ENCODE measurements at places on chromosomes 11 and 22.

- no peak for ATAC-seq
Observed at GRCh38 chr11:24082860-24083259, 414.0 kb upstream of the LUZP2 start.

DNA sequence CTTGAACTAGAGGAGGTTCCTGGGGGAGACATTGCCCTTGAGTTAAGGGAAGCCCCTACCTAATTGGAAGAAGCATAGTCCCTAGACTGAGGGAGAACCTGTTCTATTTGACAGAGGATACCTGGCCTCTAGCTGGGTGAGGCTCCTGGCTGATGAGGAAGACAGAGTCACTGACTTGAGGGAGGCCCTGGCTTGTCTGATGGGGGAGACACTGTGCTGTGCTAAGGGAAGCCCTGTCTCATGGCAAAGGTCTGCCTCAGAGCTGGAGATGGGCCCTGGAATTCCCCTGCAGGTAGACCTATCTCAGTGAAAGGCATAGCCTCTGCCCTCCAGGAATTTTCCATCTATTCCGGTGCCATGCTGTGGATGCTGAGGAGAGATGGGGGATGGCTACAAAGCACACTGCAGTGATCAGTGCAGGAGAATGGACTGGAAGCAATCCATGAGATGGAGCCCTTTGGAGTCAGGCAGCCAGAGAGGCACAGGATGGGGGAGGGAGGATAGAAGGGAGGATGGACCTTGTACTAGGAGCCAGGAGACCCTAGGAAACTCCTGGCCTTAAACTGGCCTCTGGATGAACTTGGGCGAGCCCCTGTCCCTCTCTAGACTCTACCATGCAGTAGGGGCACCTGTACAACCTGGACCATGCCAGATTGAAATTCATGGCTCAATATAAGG lies 39.9 kb downstream of the SLCO2B1 start:
- ATAC-seq = no peak

- no peak for ATAC-seq
Observed at GRCh38 chr11:19979519-19979845, 180.8 kb downstream of the DBX1 start.

DNA sequence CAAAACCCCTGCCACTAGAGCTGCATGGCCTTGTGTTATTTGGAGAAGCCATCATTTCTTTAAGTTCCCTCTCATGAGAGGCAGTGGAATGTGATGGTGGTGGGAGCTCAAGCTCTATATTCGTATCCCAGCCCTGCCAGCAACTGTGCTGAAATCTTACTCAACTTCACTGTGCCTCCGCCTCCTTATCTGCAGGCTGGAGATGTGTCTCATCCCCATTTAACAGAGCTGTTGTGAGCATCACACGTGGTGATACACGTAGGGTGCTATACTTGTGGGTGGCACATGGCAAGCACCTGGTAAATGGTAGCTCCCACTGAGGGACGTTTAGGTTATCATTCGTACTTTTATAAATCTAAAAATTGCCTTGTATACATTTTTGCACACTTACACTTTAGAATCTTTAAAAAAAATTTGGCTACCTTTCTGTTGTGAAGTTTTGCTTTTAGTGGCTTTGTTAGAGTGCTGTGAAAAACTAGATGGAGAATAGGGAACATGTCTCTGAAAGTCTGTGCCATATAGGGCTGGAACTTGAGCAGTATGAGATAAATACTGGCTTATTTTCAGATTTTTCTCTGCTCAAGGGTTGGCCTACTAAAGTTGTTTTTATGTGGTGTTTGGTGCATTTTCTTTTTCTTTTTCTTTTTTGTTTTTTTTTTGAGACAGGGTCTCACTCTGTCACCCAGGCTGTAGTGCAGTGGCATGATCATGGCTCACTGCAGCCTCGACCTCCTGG lies 23.2 kb downstream of the TNRC6B start:
- ATAC-seq = no peak

DNA sequence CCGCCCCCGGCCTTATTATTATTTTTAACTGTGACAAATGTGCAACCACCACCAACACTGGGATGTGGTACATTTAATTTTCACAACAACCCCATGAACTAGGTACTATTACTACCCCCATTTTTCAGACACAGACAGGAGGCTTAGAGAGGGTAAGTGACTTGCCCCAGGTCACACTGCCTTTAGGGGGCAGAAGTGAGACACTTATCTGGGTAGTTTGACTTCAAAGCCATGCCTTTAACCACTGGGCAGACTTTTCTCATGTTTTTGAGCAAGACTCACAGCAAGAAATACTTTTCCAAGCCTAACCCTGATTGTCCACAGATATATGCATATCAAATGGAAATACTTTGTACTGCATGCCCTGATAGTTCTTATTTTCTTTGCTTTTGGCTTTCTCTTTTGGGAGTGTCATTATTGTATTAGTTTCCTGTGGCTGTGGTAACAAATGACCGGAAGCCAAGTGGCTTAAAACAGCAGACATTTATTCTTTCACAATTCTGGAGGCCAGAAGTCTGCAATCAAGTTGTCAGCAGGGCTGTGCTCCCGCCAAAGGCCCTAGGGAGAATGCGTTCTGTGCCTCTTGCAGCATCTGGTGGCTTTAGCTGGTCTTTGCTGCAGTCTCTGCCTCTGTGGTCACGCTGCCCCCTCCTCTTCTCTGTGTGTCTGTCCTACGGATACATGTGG lies 110.8 kb downstream of the GRIK4 start:
- ATAC-seq = peak; percentile 39

DNA sequence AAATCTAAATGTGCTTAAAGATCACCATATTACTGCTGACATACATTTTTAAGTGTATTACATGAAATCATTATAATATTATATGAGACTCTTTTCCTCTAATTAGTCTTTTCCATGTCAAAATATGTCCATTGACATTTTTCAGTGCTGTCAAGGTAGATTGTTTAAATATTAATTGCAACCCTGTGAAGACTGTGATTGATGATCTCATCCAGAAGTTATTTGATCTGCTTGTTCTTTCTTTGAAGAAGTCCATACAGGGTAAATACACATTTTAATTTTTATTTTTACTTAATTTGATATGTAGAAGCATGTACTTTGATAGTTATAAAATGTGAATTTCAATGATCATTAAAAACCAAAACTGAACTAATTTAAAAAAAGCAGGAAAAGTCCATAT lies 38.4 kb downstream of the DYNC2H1 start:
- ATAC-seq = no peak

DNA sequence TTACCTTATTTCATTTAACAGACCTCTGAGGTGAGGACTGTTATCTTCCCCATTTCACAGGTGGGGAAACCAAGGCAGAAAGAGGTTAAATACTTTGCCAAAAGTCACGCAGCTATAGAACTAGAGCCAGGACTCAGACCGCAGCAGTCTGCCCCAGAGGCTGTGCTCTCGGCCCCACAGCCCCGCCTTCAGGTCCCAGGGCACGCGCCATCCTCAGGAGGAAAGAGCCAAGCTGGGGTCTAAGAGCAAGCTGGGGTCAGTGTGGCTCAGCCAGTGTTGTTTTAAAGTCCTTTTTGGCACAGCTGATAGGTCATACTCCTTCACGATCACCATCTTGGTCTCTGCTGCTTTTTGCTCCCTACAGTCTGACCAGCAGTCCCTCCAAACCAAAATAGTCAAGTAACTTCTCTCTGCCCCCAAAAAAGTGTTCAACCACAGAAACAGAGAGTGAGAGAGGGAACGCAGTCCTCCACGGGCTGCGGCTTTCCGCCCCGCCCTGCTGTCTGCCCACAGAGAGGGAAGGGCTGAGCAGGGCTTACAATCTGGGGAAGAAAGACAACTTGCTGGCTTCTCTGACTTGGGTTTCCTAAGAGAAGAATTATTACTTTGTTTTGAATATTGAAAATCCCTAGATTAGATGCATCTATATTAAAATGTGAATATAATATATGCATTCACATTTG lies 137.2 kb upstream of the OPCML start:
- no peak for ATAC-seq

- peak; percentile 31 for ATAC-seq
Observed at GRCh38 chr22:38753948-38754750, 1.6 kb downstream of the SUN2 start.

DNA sequence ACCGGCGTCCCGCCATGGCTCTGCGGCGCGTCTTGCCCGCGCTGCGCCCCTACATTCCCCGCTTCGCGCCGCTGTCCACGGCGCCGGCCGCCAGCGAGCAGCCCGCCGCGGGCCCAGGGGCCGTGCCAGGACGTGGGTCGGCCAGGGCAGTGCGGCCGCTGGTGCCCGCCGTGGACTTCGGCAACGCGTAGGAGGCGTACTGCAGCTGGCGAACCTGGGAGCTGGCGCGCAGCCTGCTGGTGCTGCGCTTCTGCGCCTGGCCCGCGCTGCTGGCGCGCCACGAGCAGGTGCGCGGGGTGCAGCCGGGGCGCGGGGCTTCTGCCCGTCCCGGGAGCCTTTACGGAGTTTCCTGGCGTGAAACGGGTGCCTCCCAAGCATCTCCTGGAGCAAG lies 20.1 kb downstream of the DGCR6L start:
- ATAC-seq = peak; percentile 14

DNA sequence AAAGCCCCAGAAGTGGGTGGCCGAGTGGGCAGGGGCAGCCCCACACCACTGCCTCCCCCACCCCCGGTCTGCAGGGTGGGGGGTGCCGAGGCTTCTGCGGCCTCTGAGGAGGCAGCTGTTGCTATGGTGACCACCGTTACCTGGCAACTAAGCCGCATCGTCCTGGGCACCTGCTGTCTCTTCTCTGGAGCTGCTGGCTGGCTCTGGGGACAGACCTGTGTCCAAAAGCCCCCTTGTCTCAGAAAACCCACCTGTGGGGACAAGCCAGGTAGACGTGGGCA lies 79.9 kb upstream of the PRR5 start:
- ATAC-seq = no peak

DNA sequence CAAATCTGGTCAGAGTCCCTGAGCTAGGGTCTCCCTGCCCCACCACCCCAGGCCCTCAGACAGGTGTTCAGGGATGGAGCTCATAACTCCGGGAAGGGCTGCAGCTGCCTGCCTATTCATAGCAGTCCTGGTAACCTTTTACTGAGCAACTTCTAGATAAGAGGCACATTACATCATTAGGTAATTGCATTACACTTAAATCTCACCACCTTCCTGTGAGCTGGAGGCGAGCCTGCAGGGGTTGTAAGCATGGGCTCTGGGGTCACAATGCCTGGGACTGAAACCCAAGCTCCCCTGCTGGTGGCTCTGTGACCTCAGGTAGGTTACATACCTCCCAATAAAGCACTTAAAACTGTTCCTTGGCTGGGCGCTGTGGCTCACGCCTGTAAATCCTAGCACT lies 22.5 kb downstream of the TP53I11 start:
- ATAC-seq = no peak

GRCh38 chr22:20440637-20441591 lies 3.3 kb upstream of the SCARF2 start:
- no peak for ATAC-seq

DNA sequence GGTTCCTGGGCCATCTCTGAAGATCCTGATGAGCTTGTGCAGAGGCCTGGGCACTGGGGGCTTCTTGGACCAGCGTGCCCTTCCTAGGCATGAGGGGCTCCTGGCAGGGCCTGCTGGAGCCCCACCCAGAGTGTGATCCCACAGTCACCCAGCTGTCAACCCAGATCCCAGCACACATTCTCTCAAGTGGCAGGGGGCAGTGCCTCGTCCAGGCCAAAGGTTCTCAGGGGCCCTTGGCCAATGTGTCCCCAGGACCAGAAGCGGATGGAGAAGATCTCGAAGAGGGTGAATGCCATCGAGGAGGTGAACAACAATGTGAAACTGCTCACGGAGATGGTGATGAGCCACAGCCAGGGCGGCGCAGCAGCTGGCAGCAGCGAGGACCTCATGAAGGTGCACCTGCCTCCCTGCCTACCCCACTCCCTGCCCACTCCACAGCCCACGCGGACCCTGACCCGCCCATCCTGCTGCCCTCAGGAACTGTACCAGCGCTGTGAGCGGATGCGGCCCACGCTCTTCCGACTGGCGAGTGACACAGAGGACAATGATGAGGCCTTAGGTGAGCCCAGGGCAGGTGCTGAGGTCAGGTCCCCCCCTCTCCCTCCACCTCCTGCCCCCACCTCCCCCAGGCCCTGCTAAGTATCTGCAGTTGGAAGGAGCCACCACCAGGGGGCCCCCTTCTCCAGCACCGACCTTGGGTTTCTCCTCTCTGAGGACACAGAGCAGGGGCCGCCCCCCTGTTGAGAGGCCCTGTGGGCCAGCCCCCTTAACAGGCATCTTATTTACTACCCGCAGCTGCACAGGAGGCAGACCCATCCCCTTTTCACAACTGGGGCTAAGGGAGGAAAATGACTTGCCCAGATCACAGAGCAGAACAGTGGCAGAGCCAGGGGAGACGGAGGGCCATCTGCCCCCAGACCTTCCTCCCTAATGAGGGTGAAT lies 14.7 kb downstream of the GGA1 start:
- ATAC-seq = peak; percentile 56

- no peak for ATAC-seq
Observed at GRCh38 chr11:100777103-100777502, 90.0 kb downstream of the ARHGAP42 start.

- no peak for ATAC-seq
Observed at GRCh38 chr11:74025467-74026166, 16.7 kb upstream of the UCP3 start.

GRCh38 chr11:28671274-28671673 lies 563.1 kb downstream of the METTL15 start:
- no peak for ATAC-seq

DNA sequence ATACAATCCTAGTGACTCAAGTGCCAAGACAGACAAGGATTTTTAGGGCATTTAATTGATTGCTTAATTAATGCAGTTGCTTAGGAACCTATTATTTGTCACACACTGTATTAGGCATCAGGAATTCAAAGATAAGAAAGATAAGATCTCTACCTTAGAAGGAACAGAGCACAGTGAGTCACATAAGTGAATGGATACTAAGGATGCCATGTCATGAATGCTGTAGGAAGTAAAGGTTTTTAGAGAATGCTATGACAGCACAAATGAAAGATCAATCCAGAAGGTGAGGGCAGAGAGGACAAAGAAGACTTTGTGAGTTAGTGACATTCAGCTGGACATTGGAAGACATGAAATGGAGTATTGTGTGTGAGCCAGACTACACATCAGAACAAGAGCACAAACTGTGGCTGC lies 147.9 kb upstream of the DDI1 start:
- ATAC-seq = no peak

GRCh38 chr22:38080850-38081635 lies 2.9 kb downstream of the SLC16A8 start:
- peak; percentile 33 for ATAC-seq

- ATAC-seq = peak; percentile 74
Observed at GRCh38 chr11:133064152-133064877, 468.0 kb downstream of the OPCML start.

- no peak for ATAC-seq
Observed at GRCh38 chr22:48476577-48476976, 1351.1 kb downstream of the BRD1 start.

DNA sequence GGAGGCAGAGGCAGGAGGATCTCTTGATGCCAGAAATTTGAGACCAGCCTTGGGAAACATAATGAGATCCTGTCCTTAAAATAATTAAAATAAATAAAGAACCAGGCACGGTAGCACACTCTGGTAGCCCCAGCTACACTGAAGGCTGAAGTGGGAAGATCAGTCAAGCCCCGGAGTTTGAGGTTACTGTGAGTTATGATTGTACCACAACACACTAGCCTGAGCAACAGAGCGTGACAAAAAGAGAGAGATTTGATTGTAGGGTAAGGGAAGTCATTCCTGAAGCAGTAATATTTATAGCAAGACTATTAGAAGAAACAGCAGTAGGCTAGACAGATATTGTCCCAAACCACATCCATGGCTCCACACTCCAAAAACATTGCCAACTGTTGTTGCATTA lies 1408.4 kb upstream of the TENM4 start:
- ATAC-seq = no peak
